ENCODE measurements at places on chromosomes 6 and 20.

DNA sequence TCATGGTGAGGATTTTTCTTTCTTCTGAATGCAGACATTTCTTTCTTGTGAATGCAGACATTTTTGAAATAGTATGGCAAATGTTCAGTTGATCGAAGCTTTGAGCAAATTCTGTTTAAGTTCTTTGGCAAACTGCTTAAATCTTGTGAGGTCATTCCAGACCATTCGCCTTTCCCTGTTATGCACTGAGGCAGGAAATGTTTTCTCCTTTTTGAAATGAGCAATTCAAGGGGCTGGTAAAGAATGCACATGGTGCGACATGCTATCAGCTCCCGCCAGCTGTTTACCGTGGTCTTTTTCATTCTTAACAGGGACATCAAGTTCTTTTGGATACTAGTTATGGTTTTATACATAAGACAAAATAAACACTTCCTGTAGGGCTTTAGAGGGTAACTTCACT is 112.0 kb upstream of the CCN2 start:
- DNase-seq, result no peak

DNA sequence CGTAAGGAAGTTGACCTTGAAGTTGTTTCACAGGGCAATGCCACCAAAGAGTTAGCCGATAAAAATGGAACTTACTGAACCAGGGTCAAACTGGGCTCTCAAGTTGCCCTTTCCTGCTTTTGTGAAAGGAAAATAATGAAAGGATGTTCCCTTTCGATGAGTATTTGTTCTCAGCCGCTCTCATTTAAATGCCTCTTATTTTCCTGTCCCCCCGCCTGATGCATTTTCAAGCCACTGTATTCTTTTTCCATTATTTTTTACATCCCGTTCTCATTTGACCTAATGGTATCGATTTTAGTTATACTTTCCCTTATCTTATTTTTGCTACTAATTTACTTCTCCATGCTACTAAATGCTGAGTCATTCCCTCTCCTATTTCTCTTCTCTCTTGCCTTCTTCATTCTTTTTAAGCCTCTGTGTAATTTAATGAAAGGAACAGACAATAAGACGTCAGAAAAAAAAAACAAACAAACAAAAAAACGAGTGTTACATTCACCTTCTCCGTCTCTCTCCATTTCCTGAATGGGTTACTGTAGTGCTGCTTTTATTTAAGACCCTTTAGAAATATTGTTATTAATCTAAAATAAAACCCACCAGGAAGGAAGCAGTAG is 655 bp upstream of the NDUFAF4 start:
- DNase-seq, result no peak

- DNase-seq, result no peak
These were observed 144.5 kb downstream of the CEBPB start for GRCh38 chr20:50335105-50335504.

GRCh38 chr6:81751388-81752083 is 945 bp downstream of the TENT5A start:
- peak; percentile 23 for DNase-seq

All from stimulated activated CD4-positive, alpha-beta T cell treated with anti-CD3 and anti-CD28 coated beads, Interleukin-12 subunit alpha, Interleukin-12 subunit beta, amount 100 ng/mL, for 4 hours (primary cell).